ENCODE measurements at places on chromosomes 12 and 14. TPM values are rescaled to one million over a fixed set of nuclear protein-coding genes. Genes with fewer than 3 reads are reported as not detected.
A peak's percentile ranks its signal among the peaks of the same experiment; 100 is the strongest.

Gene TC2N
- total RNA-seq = 22.8 TPM

Gene MANSC1
- total RNA-seq = 1.9 TPM

Gene TMEM63C
- total RNA-seq = 10.8 TPM

Gene CRIP2
- total RNA-seq = 70.2 TPM

Gene KLHDC1
- 15.9 TPM for total RNA-seq

Gene GLT8D2
- 13.9 TPM for total RNA-seq

Gene CMTM5
- 0.62 TPM for total RNA-seq

Gene ITGA7
- total RNA-seq = 6.2 TPM

Gene DHRS4L2
- 1.9 TPM for total RNA-seq

Gene KCNC2
- total RNA-seq = 21.1 TPM

Gene GON7
- 11.9 TPM for total RNA-seq

- no peak for DNase-seq
Observed at GRCh38 chr14:80926397-80927082, 15.0 kb downstream of the CEP128 start.

DNA sequence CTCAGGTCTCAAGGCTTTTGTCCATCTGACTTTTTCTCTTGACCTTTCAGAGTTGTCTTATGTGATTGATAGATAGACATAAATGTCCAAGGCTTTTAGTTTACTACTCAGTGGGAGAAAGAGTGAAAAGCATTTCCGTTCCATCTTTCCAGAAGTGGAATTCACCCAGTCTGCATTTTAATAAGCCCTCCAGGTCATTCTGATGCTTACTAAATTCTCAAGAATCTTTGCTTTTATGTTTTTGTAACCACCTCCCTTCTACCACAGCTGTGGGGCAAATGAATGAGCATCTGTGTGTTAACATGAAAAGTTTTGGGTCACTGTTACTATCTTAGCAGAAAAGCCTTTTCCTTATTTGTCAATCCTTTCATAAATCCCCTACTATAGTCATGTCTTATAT, 251.4 kb downstream of the LRIG3 start:
- DNase-seq = no peak

GRCh38 chr14:52835122-52835903, 43.9 kb upstream of the GNPNAT1 start:
- DNase-seq = peak; percentile 7

GRCh38 chr12:106273491-106273890, 25.7 kb upstream of the CKAP4 start:
- DNase-seq = no peak

- DNase-seq = no peak
Observed at GRCh38 chr12:132307976-132308852, 21.2 kb downstream of the GALNT9 start.

DNA sequence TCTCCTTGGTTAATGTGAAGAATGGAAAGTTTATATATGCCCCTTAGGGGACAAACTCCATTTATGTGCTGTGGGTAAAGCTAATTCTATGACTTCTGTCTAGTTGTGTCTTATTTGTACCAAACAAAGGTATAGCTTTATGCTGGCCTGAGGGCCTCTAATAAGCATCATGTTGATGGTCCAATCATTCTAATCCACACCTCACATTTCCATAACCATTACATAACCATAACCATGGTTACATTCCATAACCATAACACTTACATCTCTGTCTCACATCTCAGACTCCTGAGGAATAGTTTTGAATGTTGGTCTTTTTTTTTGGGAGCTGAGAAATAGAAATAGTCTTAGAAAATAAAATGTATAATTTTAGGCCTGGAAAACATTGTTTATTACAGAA, 1097.1 kb downstream of the FLRT2 start:
- no peak for DNase-seq

DNA sequence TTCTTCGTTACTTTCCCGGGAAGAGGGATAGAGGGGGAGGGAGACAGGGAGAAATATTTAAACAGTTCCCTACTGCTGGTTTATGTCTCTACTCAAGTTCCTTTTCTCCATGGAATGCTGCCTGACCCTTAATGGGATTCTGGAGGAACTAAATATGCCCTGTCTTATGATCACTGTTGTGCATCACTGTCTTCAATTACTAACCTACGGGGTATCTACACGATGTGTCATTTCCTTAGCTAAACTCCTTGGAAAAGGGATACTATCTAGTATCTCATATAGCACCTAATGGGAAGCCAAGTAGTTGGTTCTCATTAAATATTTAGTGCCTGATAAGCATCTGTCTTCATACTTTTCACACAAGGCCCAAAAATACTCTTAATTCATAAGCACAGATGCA, 37.5 kb upstream of the FBLN5 start:
- DNase-seq = no peak

DNA sequence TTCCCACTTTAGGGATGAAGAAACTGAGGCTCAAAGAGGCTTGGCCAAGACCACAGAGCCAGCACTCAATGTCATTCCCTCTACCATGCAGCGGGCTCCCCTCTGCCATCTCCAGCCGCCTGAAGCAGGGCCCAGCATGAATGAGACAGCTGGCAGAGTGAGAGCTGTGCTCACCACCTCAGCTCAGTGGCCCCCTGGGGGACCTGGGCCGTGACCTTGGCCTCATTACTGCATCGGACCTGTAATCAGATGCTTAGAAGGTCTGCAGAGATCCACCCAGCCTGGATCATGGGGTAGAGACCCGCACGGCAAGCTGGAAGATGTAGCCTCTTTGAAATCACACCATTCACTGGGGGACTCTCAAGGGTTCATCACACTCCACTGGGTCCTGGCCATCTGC, 22.7 kb upstream of the CORO1C start:
- DNase-seq = no peak

DNA sequence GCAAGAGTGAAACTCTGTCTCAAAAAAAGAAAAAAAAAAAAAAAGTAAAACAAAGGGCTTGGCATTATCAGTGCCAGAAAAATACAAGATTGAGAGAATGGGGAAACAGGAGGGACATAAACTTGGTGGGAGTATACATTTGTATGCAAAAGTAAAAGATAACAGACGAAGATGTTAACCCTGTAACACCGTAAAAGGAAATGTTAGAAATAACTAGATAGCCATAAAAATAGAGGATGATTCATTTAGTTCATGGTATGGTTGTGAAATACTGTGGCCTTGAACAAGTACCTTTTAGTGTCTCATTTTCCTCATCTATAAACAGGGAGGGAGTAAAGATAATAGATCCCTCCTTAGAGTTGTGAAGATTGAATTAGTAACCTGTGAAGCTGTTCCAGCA, 33.3 kb downstream of the ATP2A2 start:
- no peak for DNase-seq

DNA sequence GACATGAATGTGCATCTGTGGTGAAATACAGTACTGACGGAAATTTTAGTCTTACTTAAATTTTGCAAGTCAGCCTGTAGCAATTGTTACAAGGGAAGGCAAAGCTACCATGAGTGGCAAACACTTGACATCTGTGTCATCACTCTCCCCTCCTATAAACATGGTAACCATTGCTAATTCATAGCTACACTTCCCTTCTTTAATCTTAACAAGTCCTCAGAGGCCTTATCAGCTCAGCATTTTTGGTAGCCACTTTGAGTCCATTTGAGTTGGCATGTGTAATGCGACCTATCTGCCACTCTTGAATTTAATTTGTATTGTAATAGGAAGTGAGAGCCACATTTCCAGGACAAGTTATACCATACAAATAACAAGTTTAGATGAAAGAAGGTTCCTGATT, 218.1 kb downstream of the RMST start:
- DNase-seq = no peak

DNA sequence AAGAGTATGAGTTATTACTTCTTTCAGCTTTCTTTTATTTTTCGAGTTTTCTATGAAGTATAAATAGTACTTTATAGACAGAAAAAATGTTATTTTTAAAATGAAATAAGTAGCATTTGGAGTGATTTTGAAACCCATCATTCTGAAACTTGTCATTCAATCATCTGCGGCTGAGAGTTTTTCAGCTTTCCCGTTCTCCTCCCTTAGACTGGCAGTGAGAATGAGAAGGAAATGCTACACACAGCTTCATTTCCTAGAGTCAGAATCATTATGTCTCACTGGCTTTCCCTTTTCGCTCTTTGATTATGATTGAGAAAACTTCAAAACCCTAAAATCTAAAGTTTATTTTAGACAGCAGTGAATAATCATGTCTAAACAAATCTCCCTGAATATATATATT, 33.7 kb upstream of the GNPNAT1 start:
- DNase-seq = no peak

DNA sequence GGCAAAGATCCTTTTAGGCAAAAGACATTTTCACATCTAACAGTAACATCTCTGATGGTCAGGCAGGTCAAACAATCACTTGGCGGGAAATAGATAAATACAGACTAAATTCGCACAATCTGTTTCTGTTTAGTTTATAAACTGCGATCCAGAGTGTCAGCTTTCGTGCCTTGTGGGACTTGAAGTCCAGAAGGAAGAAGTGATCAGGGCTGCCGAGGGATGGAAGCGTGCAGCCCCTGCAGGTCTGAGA, 245 bp upstream of the BRMS1L start:
- no peak for DNase-seq

DNA sequence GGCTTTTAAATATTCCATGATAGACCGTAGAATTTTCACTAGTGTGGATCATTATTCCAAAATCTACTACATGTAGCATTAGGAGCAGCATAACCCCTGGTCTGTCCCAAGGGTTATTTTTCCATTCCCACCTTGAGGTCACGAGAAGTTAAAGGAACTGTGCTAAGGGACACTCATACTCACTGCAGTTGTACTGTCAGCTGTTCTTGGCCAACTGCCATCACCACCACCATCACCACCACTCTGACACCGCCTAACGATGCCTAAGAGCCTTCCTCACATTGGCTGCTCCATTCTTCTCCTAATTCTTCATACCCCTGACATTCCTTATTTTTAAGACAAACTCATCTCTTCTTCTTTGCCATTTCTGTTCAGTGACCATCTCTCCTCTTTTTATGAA, 13.4 kb upstream of the PTGDR start:
- no peak for DNase-seq

- DNase-seq = no peak
Observed at GRCh38 chr12:43098766-43099550, 453.0 kb downstream of the ADAMTS20 start.

GRCh38 chr14:59811815-59812214, 58.8 kb downstream of the RTN1 start:
- no peak for DNase-seq

- no peak for DNase-seq
Observed at GRCh38 chr12:5872745-5873144, 72.3 kb downstream of the ANO2 start.

GRCh38 chr12:79547735-79548609, 142.8 kb downstream of the PAWR start:
- peak; percentile 6 for DNase-seq

DNA sequence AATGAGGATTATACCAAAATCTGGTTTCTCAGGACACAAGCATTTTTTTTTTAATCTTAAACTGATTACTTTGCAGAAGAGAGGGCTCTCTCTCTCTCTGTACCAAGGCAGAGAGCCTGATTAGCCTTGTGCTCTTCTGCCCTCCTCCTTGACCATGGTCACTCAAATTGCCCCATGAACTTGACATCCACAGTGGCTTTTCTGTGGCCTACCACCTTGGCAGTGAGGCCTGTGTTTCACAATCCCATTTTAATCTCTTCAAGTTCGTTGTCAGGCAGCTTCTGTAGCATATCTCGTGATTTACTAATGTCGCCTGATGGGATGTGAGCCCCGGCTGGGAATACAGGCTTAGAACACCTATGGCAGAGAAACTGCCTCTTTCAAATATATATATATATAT, 30.7 kb upstream of the PWP1 start:
- DNase-seq = no peak

DNA sequence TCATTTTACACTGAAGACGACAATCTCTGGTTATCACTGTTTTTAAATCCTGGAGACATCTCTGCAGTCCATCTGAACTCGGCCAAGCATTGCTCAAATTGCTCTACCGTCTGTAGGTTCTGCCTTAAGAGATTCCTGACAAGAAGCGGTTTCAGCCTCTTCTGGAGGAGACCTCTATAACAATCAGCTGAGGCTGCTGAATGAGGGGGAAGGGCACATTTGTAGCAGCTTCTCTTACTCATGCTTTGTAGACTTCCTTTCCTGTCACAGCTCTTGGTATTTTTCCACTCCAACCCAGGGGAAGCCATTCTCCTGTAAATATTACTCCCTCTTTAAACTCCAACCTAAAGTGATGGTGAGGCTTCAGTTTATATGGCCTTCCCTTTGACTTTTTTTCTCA, 3.0 kb downstream of the ARG2 start:
- DNase-seq = peak; percentile 27

DNA sequence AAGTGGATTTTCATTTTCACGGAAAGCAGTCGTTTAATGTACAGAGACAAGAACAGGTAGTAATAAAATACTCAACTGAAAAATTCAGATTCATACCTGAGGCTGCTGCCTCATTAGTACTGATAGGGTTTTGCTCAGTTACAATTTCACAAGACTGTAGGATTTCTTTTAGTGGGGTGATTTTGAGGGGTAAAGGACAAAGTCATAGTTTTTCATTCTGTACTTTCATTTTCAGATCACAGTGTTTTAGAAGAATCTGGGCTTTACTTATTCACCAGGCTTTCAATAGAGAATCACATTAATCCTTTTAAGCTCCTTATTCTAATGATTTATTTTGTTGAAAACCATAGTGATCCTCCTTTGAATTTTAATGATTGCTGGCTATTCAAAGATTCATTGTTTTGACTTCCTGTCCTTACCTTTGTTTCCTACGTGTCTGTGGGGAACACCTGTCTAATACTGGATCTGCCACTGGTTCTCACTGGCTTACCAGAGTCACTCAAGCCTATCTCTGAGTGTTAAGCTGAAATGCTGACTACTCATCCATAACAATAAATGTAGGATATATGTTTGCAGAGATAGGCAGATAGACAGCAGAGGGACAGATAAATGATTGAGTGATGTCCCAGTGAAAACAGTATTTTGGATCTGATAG, 243.8 kb upstream of the NPAS3 start:
- DNase-seq = no peak

DNA sequence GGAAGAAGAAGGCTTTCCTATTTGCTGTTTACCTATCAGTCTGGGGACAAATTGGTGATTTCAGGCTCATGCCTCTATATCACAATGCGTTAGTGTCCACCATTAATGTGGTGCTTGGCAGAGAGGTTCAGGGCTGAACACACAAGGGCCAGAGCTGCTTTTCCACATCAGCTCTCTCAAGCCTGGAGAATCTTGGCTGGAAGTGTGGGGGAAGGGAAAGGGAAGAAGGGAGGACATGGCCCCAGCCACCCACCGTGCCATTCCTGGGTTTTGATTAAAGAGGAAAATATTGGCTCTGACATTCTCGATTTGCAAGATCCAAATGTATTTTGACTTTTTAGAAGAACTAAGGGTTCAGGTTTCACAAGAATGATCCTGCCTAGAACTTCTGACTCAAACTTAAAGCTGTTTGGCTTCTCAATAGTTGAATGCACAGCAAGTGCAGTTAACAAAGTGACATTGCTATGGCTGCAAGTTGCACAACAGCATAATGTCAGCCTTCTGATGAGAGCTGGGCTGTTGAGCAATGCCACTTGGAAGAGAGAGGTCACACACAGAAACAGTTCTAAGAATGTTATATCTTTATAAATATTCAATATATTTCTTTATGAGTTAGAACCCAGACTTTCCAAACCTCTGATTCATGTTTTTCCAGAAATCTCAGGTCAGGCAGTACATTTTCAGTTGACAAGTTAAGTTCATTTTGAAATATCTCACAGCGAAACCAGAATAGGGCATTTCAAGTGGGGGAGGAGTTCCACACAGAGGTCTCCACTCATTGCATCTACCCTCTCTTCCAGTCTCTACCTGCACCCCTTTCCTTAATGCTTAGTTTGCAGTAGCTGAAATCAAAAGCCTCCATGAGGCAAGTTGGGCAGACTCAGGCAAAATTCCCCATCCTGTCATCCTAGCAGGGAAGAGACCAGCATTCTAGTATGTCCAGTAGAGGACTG, 25.3 kb downstream of the IGF1 start:
- no peak for DNase-seq
